ENCODE measurements at places on chromosomes 5 and 9. TPM values are rescaled to one million over a fixed set of nuclear protein-coding genes. Genes with fewer than 3 reads are reported as not detected.
A peak's percentile ranks its signal among the peaks of the same experiment; 100 is the strongest.

TMC1 gene
- not detected for total RNA-seq

TLR4 gene
- 1.7 TPM for total RNA-seq

TPPP gene
- total RNA-seq: 2.0 TPM

AJM1 gene
- 2.0 TPM for total RNA-seq

C5orf52 gene
- total RNA-seq: not detected

TLX3 gene
- total RNA-seq: not detected

RAD23B gene
- total RNA-seq: 142 TPM

TBC1D2 gene
- total RNA-seq: 26.7 TPM

PFDN1 gene
- total RNA-seq: 86.1 TPM

FAM81B gene
- 0.80 TPM for total RNA-seq

PROB1 gene
- 0.63 TPM for total RNA-seq

DNA sequence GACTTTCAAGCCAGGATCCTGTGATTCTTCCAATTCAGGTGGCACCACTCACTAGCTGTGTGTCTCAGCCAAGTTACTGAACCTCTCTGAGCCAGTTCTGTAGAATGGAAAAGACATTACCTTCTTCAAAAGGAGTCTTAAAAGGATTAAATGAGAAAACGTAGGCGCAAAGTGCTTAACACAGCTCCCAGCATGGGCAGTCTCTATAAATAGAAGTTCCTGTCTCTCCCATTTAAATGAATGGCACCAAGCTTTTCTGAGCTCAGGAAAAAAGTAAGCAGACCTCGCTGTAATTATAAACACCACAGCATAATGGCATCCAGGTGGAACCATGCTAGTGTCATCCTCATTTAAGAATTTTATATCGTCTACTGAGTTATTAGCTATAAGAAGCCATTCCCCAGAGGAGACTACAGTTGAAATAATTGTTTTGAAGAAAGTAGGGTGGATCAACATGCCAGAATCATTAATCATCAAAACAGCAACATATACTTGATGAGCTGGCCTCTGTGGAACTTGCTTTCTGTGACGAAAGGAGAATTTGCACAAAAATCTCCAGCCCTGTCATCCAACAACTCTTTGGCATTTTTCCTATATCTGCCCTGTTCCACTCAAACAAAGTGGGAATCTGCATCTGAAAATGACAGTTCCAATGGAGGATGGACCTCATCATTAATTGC is 188.9 kb downstream of the SPOCK1 start:
- DNase-seq: peak; percentile 19

GRCh38 chr9:125460346-125460745 is 198.7 kb downstream of the GAPVD1 start:
- DNase-seq: no peak

DNA sequence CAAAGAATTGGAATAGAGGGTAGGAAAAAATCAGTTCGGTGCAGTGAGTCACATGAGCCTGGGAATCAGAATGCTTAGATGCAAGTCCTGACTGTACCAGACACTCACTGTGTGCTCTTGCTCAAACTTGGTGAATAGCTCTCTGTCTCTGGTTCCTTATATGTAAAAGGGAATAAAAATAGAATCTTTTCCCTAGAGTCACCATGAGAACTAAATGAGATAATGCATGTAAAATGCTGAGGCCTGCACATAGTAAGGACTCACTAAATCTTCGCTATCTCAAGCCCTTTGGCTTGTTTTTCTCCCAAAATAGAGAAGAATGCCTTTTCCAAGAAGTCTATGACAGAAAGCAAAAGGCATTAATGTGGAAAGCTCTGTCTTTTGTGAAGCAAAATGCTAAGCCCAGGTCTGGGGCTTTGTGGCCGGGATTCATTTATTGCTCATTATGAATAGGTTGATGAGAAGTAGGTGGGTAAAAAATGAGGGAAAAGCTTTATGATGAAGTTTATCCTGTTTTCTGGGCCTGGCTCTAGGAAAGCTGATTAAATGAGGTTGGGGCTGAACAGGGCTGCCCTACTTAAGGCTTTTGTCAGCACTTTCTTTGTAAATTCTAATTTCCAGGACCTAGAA is 483.3 kb downstream of the DMAC1 start:
- DNase-seq: peak; percentile 53

DNA sequence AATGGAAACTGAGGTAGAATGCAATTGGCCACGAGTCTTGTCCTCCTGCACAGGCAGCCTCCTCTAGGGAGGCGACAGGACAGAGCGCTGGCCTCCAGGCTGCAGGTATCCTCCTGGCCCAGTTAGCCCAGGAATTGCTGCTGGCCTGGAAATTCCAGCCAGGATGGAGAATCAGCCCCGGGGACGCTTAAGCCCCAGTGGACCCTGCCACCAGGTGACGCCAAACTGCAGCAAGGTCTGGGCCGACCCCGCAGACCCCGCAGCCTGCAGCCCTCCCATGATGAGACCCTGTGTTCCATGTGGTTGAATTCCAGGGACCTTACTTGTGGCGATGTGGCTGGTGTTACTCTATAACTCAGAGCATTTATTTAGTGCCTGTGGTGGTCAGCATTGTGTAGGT is 7.3 kb downstream of the CACFD1 start:
- no peak for DNase-seq

DNA sequence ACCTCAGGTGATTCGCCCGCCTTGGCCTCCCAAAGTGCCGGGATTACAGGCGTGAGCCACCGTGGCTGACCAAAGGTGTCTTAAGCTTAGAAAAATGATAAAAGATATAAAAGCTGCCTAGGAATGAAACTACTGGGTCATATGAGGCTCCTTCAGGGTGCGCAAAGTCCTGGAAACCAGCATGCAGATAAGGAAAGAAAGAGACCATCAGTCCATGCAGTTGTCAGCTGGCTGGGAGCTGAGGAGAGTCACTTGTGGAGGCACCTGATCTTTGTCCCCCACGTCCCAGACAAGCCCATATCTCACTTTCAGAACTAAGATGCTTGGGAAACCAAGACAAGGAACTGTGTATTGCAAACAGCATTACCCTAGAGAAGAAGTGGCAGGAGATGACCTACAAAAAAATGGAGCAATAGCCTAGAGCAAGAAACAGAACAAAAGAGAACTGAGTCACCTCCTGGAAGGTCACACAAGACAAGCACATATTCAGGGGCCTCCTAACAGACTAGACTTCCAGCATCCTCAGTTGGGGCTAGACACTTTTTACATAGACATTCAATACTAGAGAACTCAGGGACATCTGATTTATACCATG is 2.8 kb upstream of the CCDC125 start:
- DNase-seq: peak; percentile 54

GRCh38 chr5:54643685-54644106 is 126.1 kb downstream of the SNX18 start:
- DNase-seq: no peak

- DNase-seq: no peak
Observed at GRCh38 chr9:104907278-104907951, 20.5 kb downstream of the ABCA1 start.
